Caki2 (cell line): ENCODE measurements at places on chromosomes 2 and 18.

- DNase-seq: no peak
These were observed 306.6 kb downstream of the MYCN start for GRCh38 chr2:16246911-16247310.

GRCh38 chr18:79493801-79494211 is 98.1 kb downstream of the NFATC1 start:
- no peak for DNase-seq

DNA sequence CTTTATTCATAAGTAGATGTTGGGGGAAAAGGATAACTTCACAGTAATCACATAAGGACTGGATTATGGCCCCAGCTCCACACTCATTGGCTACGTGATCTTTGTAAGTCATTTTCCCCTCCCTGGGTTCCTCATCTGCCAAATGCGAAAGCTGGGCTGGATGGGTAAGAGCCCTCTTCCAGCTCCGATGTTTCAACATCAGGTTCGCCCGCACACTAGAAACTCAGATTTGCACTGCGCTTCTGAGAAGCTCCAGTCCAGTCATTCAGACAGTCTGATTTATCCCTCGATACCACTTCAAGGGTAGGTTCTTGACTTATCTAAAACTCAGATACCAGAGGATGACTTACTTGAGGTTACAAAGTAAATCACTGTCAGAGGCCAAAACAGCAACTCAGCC is 31.0 kb upstream of the RMDN2 start:
- no peak for DNase-seq

DNA sequence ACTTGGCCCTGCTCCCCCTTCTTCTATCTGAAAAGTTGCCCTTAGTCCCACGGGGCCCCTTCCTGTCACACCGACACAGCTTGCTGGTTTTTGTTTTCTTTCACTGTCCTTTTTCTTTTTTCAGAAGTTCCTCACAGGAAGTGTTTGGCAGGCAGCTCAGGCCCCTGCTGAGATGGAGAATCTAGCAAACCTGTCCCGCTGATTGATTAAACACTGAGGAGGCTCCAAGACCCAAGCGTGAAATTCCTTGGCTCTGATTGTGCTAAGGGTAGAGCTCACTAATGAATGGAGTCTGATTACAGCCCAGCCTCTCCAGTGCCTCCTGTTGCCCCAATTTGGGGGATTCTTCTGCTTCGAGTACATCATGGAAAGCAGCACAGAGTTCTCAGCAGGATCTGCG is 365.9 kb upstream of the MEX3C start:
- no peak for DNase-seq

DNA sequence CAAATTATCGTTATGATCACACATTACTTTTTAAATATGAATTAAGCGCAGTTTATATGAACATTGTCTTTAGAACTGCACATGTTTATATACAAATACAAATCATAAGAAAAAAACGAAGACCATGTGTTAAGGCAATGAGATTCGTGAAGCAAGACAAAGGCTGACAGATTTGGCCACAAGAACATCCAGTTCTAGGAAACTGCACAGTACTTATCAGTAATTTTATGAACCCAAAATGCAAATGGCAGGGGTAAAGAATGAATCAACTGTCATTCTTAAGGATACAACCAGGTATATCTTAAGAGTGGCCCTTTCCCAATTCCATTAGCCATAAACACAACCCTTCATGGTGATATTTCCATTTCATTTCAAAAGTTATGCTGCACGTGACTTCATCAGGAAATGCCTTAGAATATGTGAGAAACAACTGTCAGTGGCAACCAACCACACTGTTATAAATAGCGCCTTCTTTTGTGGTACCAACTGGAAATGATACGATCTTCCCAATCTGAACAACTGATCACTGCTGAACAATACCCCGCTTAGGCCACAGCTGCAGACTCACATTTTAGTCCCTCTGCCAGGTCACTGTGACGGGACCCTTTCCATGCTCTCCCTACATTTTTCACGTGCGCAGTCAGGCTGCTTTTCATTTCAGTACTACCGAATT is 144.9 kb downstream of the L3MBTL4 start:
- no peak for DNase-seq
